Thoracic aorta (tissue), 2 donors: ENCODE measurements at places on chromosomes 7 and 10. TPM values are rescaled to one million over a fixed set of nuclear protein-coding genes. Genes with fewer than 3 reads are reported as not detected.

DNA sequence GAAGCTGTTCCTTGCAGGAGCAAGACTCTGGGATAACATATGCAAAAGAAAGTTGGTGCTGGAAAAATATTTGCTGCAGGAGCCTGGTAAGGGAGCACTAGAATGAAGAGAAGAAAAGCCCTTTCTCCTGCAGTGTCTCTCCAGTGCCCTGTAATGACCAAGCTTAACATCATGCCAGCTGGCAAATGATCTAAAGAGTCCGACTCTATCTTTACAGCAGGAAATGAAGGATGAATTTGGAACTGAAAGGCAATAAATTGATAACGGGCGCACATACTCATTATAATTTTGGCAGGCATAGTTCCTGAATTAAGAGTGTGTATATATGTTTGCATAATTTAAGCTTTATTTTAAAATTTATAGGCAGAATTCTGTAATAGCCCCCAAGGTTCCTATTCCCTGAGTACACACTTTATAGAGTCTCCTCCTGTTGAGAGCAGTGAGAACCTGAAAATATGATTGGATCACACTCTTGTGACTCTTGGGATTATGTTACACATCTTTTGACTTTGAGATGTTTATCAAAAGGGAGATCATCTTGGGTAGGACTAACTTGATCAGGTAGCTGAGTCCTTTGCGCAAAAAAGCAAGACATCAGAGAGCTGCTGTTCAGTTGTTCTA is 299.0 kb upstream of the MBL2 start:
- no peaks in the 10 kb centered on the region for H3K36me3 ChIP-seq
- no peaks in the 10 kb centered on the region for H3K4me1 ChIP-seq
- H3K27me3 ChIP-seq: no peaks in the 10 kb centered on the region
- H3K4me3 ChIP-seq: no peak overlapping the region

Gene SH2D4B
- total RNA-seq: 0.92 TPM

Gene ADCYAP1R1
- total RNA-seq: 1.4 TPM

Gene ZNF365
- total RNA-seq: 6.4 TPM

Gene FAM25A
- total RNA-seq: not detected

Gene IGFBP3
- total RNA-seq: 884 TPM

- no peaks in the 10 kb centered on the region for H3K36me3 ChIP-seq
- no peak for DNase-seq
- no peak overlapping the region for H3K27ac ChIP-seq
- H3K4me3 ChIP-seq: no peak overlapping the region
- no peaks in the 10 kb centered on the region for H3K27me3 ChIP-seq
- no peaks in the 10 kb centered on the region for H3K4me1 ChIP-seq
Observed at GRCh38 chr10:128877141-128877540, 589.9 kb upstream of the MGMT start.

DNA sequence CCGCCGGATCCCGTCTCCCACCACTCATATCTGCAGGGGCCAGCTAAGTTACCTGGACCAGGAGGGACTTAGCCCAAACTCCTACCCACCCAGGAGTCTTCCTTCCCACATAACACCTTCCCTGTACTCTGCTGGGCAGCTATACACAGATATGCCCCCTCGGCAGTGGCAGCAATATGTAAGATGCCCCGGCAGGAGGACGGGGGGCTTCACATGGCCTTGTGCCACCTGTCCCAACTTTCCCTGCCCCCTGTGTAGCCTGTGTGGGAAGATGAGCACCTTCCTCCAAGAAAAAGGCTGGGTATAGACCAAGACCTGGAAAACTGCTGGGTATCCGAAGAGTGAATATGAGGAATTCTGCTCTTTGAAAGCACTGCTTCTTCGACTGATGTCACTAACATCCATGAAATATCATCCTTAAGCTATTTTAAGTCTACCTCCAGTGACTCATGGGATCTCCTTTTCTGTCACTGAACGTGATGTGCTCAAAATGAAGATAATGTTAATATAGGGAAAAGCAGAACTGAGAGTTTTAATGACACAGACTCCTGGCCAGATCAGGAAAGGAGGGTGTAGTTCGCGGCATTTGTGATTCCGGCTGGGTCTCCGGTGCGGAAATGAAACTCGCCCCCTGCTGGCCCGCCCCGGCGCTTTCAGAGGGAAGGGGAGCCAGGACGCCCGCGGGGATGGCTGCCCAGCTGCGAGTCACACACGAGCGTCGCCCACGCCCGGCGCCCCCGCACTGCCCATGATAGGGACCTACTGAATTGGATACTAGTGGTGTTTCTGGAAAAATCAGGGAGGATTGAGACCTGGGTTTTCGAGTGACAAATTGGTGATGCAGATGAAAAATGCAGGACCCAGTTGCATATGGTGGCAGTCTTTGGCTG is 256.9 kb upstream of the NFE2L3 start:
- no peaks in the 10 kb centered on the region for H3K4me1 ChIP-seq
- no peak for DNase-seq
- no peaks in the 10 kb centered on the region for H3K36me3 ChIP-seq
- H3K4me3 ChIP-seq: peak overlapping the region; percentile 38

- no peaks in the 10 kb centered on the region for H3K27me3 ChIP-seq
- H3K4me1 ChIP-seq: no peaks in the 10 kb centered on the region
- no peaks in the 10 kb centered on the region for H3K36me3 ChIP-seq
- H3K4me3 ChIP-seq: no peak overlapping the region
- DNase-seq: no peak
Observed at GRCh38 chr7:127413962-127414361, 21.5 kb upstream of the ZNF800 start.

Gene PNLIPRP1
- not detected for total RNA-seq

Gene KAZALD1
- total RNA-seq: 30.0 TPM

- no peaks in the 10 kb centered on the region for H3K36me3 ChIP-seq
- no peaks in the 10 kb centered on the region for H3K27me3 ChIP-seq
- H3K4me1 ChIP-seq: no peaks in the 10 kb centered on the region
- no peak overlapping the region for H3K27ac ChIP-seq
Observed at GRCh38 chr7:81956520-81956919, 186.7 kb upstream of the HGF start.
